Suprapubic skin (tissue), 4 donors: ENCODE measurements at places on chromosomes 12 and 14. TPM values are rescaled to one million over a fixed set of nuclear protein-coding genes. Genes with fewer than 3 reads are reported as not detected.

The PXMP2 gene
- 23.8 TPM for total RNA-seq

The KLHL33 gene
- not detected for total RNA-seq

The ARHGEF40 gene
- 22.8 TPM for total RNA-seq

The MYF6 gene
- total RNA-seq = not detected

The ALG10 gene
- 16.1 TPM for total RNA-seq

The GPRC5D gene
- 2.2 TPM for total RNA-seq

The RND1 gene
- total RNA-seq = 0.65 TPM

The SETD3 gene
- 54.9 TPM for total RNA-seq

The KRT6C gene
- total RNA-seq = 14.8 TPM

The PTGER2 gene
- 0.49 TPM for total RNA-seq

The PDZRN4 gene
- total RNA-seq = 4.4 TPM

The A2M gene
- 47.6 TPM for total RNA-seq

- H3K27me3 ChIP-seq = no peaks in the 10 kb centered on the region
- H3K4me3 ChIP-seq = no peak overlapping the region
- DNase-seq = peak; percentile 57
- H3K27ac ChIP-seq = no peak overlapping the region
- H3K4me1 ChIP-seq = no peaks in the 10 kb centered on the region
Observed at GRCh38 chr12:108884116-108885012, 4.5 kb downstream of the DAO start.

DNA sequence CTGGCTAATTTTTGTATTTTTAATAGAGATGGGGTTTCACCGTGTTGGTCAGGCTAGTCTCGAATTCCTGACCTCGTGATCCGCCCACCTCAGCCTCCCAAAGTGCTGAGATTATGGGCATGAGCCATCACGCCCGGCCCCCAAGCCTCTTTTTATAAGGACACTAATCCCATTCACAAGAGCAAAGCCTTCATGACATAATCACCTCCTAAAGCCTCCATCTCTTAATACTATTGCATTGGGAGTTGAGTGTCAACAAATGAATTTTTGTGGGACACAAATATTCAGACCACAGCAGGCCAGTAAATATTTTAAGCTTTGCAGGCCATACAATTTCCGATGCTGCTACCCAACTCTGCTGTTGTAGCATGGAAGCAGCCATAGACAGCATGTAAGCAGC is 10.9 kb downstream of the RNF212B start:
- no peak overlapping the region for H3K4me3 ChIP-seq
- DNase-seq = no peak
- H3K4me1 ChIP-seq = no peaks in the 10 kb centered on the region
- H3K27me3 ChIP-seq = no peaks in the 10 kb centered on the region
- H3K27ac ChIP-seq = no peak overlapping the region

DNA sequence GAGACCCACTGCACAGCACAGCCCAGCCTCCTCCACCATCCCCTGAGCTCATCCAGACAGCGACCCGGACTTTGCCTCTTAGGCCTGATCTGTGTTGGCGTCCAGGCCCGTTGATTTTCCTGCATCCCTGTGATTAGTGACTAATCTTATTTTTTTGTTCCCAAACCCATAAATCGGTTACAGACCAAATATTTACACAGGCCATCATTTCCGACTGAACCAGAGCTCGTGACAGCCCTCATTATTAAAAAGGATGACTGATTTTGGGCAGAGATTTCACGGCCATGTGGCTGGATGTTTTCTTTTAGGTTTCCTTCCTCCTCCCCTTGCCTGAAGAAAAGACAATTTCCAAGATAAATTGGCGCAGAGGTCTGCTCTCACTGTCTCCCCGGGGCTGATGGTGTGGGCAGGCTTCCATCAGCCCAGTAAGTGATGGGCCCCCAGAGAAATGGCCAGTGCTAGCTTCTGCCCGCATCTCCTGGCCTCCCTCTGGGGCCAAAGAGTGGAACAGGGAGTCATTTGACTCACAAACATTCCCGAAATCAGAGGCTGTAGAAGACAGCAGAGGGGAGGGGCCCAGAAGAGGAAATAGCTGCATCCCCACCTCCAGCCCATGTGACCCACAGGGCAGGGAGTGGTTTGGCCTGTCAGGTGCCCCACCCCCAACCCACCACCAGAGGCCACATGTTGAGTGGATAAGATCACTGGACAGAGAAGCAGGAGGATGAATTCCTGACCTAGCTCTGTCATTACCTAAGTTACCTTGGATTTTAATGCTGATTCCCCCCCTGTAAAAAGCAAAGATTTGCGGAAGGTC is 283.5 kb downstream of the KSR2 start:
- H3K4me3 ChIP-seq = no peak overlapping the region
- peak; percentile 83 for DNase-seq
- H3K27ac ChIP-seq = peak overlapping the region; percentile 78
- peaks cover 22% of the 10 kb centered on the region for H3K4me1 ChIP-seq
- H3K27me3 ChIP-seq = peaks cover 5% of the 10 kb centered on the region
- H3K36me3 ChIP-seq = no peaks in the 10 kb centered on the region

GRCh38 chr12:48033451-48033850 is 29.2 kb upstream of the COL2A1 start:
- no peak overlapping the region for H3K27ac ChIP-seq
- no peak for DNase-seq
- H3K36me3 ChIP-seq = no peaks in the 10 kb centered on the region
- H3K4me1 ChIP-seq = no peaks in the 10 kb centered on the region

GRCh38 chr12:111728795-111729194 is 37.9 kb upstream of the ALDH2 start:
- no peak overlapping the region for H3K27ac ChIP-seq
- H3K4me1 ChIP-seq = no peaks in the 10 kb centered on the region
- peaks cover 78% of the 10 kb centered on the region for H3K36me3 ChIP-seq
- H3K4me3 ChIP-seq = no peak overlapping the region

GRCh38 chr12:4285070-4285469 is 11.5 kb downstream of the CCND2 start:
- H3K4me3 ChIP-seq = no peak overlapping the region
- no peak overlapping the region for H3K27ac ChIP-seq
- H3K4me1 ChIP-seq = peaks cover 19% of the 10 kb centered on the region
- DNase-seq = no peak
- no peaks in the 10 kb centered on the region for H3K27me3 ChIP-seq
- peaks cover 67% of the 10 kb centered on the region for H3K36me3 ChIP-seq

- H3K27me3 ChIP-seq = no peaks in the 10 kb centered on the region
- DNase-seq = no peak
- H3K27ac ChIP-seq = no peak overlapping the region
- peak overlapping the region; percentile 19 for H3K4me3 ChIP-seq
Observed at GRCh38 chr14:69593018-69593677, 18.2 kb upstream of the SUSD6 start.

DNA sequence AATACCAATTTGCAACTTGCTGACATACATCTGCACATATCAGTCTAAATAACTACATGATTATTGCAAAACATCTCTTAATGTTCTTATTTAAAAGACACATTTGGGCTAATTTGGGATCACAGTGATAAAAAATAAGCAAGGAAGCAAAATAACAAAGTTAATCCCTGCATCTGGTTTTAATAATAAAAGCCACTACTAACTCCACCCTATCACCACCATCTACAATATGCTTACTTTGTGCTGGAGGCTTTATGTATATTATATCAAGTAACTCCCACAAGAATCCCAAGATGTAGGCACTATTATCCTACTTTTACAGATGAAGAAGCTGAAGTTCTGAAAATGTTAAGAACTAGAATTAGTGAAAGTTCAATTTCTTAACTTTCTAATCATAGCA is 45.7 kb downstream of the TAOK3 start:
- DNase-seq = no peak
- no peaks in the 10 kb centered on the region for H3K27me3 ChIP-seq
- peaks cover 35% of the 10 kb centered on the region for H3K4me1 ChIP-seq
- H3K4me3 ChIP-seq = no peak overlapping the region
- H3K27ac ChIP-seq = no peak overlapping the region

DNA sequence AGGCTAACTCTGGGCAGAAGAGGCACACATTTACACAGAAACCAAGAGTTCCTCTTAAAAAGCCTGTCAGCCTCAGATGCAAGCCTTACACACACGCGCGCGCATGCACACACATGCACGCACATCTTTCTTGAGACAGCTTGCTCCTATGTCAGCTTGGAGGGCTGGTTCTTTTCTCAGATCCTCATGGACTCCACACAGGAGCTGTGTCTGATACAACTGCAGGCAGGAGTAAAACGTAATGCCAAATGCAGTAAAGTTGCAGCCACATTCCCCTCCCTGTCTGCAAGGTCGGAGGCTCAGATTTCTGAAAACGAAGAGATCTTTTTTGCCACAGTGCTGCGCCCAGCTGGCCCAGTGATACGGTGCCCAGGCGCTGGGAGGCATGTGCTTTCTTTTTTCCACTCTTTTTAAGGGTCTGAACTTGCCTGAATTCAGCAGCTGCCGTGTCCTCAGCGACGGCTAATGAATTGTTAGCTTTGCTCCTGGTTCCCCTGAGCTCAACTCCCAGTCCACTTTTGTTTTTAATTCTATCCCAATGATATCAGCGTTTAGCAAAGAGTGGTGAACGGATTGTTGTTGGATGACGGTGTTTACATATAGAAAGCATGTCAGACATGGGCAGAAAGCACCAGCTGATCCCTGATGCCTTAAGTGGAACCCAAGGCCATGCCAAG is 72.9 kb upstream of the FOXN3 start:
- no peak for DNase-seq
- no peak overlapping the region for H3K27ac ChIP-seq
- no peaks in the 10 kb centered on the region for H3K27me3 ChIP-seq

DNA sequence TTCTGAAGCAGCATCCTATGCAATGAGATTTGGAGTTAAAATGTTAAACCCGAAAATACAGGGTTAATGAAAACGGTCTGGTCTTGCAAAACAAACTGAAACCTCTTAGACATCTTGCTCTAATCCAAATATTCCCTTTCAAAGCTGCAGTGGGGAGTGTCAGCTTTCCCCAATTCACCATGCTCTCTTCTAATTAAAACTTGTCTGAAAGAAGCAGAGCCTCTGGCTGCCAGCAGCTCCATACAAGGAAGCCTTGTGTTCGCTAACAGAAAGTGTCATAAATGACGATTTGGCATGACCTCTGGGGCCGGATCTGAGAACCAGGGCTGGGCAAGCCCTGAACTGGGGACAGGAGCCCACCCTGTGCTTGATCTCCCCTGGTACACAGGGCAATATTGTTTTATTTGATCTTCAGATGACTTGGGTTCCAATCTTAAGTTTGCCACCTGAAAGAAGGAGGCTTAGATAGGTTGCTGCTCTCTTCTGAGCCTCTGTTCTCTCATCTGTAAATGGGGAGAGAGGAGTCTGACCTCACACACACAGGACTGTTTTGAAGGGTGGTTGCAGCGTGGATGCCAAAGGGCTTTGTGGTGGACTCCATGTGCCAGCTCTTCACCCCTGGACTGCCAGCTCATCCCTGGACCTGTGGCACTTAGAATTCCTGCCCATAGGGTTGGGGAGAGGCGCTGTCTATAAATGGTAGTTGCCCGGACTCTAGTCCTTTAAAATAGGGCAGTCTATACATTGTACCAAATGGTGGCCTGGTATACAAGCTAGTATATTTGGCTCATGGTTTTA is 7.8 kb downstream of the KMT5A start:
- H3K27ac ChIP-seq = peak overlapping the region; percentile 94
- H3K36me3 ChIP-seq = peaks cover 42% of the 10 kb centered on the region
- no peak overlapping the region for H3K4me3 ChIP-seq
- H3K27me3 ChIP-seq = no peaks in the 10 kb centered on the region
- DNase-seq = no peak

- H3K4me1 ChIP-seq = no peaks in the 10 kb centered on the region
- DNase-seq = no peak
- no peaks in the 10 kb centered on the region for H3K27me3 ChIP-seq
- H3K4me3 ChIP-seq = no peak overlapping the region
- H3K27ac ChIP-seq = no peak overlapping the region
- no peaks in the 10 kb centered on the region for H3K36me3 ChIP-seq
Observed at GRCh38 chr12:54596526-54596946, 8.1 kb upstream of the PPP1R1A start.

DNA sequence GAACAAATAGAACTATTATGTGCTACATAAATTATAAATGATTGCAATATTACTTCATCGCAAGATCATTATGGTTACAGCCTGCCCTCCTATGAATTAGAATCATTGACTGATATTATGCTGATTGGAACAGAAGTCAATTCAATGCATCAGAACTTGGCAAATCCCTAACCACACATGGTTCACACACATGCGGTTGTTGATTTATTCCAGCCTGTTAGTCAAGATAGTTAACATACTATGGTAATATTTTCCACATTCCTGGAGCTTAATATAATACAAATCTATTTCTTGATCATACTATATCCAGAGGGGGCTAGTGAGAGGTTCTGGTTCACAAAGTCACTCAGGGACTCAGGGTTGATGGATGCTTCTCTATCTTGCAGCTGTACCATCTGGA is 9.7 kb upstream of the CACNA1C start:
- H3K36me3 ChIP-seq = no peaks in the 10 kb centered on the region
- H3K4me1 ChIP-seq = no peaks in the 10 kb centered on the region
- DNase-seq = no peak
- peaks cover 6% of the 10 kb centered on the region for H3K27me3 ChIP-seq
- H3K4me3 ChIP-seq = no peak overlapping the region

DNA sequence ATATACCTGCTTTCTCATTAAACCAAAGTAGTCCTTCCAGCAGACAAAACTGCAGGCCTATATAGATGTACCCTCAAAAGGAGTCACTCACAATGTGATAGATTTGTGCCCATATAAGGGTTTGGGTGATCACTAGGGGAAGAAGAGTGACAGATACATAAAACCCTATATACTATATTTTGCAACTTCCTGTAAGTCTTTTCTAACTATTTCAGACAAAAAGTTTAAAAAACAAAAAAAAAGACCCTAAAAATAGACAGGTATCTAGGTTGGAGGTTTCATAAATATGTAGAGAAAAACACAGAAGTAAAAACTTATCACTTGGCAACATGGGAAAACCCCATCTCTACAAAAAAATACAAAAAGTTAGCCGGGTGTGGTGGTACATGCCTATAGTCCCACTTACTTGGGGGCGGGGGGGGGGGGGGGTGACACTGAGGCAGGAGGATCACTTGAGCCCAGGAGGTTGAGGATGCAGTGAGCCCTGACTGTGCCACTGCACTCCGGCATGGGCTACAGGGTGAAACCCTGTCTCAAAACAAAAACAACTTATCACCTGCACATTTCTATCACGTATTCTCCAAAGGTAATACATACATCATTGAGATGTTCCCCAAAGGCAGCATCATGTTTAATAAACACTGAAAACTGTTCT is 2.9 kb downstream of the VCPKMT start:
- H3K4me3 ChIP-seq = no peak overlapping the region
- H3K36me3 ChIP-seq = peaks cover 63% of the 10 kb centered on the region
- H3K27me3 ChIP-seq = no peaks in the 10 kb centered on the region
- no peak overlapping the region for H3K27ac ChIP-seq
- no peak for DNase-seq

GRCh38 chr14:71534506-71534905 is 397.7 kb upstream of the RGS6 start:
- DNase-seq = no peak
- H3K27ac ChIP-seq = no peak overlapping the region

DNA sequence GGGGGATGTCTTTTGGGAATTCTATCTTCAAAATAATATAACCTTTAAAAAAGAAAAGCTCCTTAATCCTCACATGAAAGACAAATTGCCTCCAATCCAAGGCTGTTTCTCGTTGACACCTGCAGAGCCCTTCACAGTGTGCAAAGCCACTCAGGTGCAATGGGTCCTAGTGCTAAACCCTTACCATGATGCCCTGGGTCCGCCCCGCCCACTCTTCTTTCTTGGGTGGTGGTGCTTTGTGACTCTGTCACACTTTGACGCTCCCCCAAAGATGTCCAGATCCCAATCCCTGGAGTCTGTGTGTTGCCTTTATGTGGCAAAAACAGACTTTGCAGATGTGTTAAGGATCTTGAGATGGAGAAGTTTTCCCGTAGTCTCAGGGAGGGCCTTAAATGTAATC is 29.7 kb downstream of the CLMN start:
- H3K4me3 ChIP-seq = no peak overlapping the region
- no peaks in the 10 kb centered on the region for H3K36me3 ChIP-seq
- peaks cover 15% of the 10 kb centered on the region for H3K4me1 ChIP-seq
- no peaks in the 10 kb centered on the region for H3K27me3 ChIP-seq
- DNase-seq = no peak
